ENCODE measurements at places on chromosomes 4 and X.

GRCh38 chrX:135697601-135698000 lies 15.8 kb upstream of the CT45A1 start:
- no peak for DNase-seq

DNA sequence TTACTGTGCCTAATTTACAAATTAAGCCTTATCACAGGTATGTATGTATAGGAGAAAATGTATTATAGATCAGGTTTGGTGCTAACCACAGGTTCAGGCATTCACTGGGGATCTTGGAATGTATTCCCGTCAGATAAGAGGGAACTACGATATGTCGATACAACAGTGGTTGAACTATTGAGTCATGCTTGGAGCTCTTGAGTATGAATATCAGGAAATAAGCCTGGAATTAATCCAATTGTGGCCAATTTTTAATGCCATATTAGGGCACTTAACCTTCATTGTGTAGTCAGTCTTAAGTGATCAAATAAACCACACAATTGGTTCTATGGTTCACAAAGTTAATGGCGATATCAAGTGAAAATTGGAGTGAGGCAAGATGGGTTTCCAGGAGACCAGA lies 556.5 kb downstream of the IL1RAPL1 start:
- DNase-seq: no peak

GRCh38 chr4:137463377-137464003 lies 68.8 kb downstream of the PCDH18 start:
- no peak for DNase-seq

GRCh38 chr4:168538632-168539031 lies 41.8 kb downstream of the PALLD start:
- DNase-seq: no peak

DNA sequence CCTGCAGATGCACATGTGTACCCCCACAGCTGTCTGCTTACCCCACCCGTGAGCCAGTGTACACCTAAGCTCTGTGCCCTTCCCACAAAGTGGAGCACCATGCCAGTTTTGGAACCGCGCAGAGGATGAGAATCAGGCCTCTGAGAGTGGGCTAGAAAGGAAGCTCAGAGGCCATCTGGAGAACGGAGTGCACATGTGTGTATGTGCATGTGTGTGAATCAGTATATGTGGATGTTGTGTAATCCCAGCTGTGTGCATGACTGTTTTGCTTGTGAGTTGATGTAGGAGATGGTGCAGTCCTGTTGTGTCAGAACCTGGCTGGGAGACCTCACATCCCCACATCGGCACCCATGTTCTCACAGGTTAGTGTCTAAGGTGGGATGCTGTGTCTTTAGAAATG lies 93.0 kb downstream of the DRD5 start:
- DNase-seq: no peak

- no peak for DNase-seq
Observed at GRCh38 chr4:8224975-8225625, 26.0 kb downstream of the SH3TC1 start.

- no peak for DNase-seq
Observed at GRCh38 chr4:11783588-11783987, 354.9 kb upstream of the HS3ST1 start.

DNA sequence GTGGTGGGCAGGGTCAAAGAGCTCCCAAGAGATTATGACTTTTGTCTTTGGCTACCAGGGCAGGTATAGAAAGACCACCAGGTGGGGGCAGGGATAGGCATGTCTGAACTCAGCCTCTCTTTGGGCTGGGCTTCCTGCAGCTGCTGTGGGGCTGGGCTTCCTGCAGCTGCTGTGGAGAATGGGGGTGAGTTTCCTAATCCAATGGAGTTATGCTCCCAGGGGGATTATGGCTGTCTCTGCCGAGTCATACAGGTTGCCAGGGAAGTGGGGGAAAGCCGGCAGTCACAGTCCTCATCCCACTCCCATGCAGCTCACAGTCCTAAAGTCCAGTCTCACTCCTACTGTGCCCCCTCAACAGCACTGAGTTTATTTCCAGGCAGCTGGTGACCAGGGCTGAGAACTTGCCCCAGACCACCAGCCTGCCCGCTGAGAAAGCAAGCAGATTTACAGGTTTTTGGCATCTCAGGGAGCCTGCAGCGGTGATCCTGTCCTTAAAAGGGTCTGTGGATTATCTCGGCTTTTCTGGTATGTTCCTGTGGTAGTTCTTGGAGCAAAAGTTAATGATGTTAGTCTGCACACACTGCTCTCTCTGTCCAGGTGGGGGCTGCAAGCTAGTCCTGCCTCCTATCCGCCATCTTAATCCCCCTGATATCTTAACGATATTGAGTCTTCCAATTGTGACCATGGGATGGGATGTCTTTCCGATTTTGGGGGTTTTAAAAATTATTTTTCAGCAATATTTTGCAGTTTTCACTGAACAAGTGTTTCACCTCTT lies 133.4 kb downstream of the RTL9 start:
- no peak for DNase-seq

DNA sequence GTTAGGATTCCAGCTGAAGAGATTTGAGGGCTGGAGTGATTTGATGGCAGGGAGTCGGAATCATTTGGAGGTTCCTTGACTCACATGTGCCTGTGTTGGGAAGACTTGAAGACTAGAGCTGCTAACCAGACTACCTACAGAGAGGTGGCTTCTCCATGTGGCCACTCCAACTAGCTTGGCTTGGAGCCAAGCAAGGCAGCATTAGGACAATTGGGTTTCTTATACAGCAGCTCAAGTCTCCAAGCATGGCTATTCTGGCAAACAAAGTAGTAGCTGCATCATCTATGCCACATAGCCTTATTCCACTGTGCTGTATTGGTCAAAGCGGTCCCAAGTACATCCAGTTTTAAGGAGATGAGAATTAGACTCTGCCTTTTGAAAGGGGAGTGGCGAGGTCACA lies 171.7 kb upstream of the SLC4A4 start:
- no peak for DNase-seq
